ENCODE measurements at places on chromosomes 7 and 10. TPM values are rescaled to one million over a fixed set of nuclear protein-coding genes. Genes with fewer than 3 reads are reported as not detected.

PSTK gene
- 4.8 TPM for total RNA-seq

COBL gene
- 0.66 TPM for total RNA-seq

PRPS1L1 gene
- not detected for total RNA-seq

DNA sequence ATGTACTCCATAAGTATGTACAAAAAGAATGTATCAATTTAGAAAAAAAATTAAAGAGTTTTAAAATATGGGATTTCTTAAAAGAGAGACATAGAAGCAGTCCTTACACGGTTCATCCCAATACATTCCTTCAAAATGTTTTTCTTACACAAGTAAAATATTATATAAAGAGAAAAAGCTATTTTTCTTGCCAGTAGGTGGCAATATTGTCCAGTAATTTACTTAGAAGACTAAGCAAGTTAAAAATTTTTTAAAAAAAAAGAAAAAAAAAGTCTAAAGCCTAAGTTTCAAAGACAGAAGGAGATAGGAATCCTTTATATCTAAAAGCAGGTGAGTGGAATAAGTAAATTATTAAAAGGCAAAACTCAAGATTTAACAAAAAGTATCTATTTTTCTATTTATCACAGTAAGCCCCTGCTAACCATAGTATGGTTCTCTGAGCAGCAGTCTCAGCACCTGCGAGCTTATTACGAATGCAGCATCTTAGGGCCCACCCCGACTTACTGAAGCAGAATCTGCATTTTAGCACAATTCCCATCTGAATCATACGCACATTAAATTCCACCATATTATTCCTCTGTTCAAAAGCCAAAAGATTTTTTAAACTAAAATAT, 240.6 kb downstream of the DGKI start:
- DNase-seq, result peak; percentile 8

DNA sequence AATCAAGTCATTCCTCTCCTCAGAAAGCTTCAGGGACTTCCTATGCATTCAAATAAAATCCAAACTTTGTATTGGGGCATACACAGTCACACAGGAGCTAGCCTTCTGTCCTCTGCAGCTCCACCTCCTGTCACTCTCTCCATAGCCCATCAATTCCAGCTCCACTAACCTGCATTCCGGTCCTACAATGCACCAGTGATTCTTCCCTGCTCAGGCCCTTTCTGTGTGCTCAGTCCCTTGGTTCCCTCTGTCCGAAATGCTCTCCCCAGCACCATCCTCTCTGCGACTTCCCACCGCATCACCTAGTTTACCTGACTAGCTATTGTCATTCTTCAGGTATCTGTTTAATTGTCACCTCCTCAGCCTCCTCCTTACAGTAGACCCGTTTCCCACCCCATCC, 26.4 kb upstream of the YAE1 start:
- DNase-seq, result no peak

DNA sequence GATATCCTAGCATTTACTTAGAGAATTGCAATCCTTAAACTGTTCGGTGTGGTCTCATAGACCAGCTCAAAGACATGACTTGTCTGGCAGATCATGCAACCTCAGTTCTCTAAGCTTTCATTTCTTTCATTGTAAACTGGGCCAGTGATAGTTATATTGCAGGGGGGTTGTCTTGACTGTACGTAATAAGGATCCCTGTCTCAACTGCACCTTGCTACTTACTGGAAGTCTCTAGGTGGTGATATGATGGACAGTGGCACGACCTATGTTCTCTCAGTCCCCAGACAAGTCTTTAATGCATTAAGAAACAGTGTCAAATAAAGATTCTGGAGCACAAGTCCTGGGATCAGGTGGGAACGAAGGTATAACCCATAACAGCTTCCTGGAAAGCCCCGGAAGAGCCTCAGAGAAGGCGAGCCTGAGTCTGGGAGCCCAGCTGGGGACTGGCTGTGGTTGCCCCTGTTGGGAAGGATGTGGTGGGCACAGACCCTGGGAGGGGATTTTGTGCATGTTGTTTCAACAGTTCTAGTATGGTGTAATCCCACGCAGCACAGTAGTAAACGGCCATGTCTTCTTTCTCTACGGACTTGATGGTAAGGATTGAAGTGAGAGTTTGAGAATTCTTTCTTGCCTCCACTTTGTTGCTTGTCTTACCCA, 26.0 kb upstream of the TARP start:
- no peak for DNase-seq

- no peak for DNase-seq
These were observed 370.8 kb downstream of the CDC14C start for GRCh38 chr7:49295146-49295545.

DNA sequence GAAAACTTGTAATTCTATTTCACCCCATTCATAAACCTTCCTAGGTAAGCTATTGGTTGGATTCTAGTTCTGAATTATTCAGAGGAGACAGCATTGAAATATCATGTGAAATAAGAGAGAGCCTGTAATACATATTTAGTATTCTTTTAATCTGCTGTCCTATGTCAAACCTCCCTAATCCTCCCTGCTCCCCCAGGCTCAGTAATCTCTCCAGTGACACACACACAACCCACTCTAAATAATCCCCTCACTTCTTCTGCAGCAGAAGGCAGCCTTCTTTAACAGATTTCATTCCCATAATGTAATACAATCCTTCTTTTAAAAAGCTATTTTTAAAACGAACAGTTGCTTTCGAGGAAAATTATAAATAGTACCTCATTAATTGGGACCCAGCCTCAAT, 639.7 kb upstream of the AUTS2 start:
- DNase-seq, result no peak

DNA sequence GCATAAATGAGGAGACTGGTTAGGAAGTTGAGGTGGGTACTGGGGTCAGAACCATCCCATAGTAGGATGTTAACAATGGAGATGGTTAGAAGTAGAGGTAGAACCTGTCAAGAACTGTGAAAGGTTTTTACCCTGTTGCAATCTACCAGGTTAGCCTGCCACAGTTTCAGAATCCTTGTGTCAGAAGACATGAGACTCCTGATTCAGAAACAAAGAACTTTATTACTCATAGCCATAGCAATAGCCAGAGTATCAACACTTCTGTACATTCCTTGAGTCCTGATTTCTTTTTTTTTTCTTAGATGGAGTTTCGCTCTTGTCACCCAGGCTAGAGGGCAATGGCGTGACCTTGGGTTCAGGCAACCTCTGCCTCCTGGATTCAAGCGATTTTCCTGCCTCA, 200.9 kb downstream of the GRM3 start:
- no peak for DNase-seq

DNA sequence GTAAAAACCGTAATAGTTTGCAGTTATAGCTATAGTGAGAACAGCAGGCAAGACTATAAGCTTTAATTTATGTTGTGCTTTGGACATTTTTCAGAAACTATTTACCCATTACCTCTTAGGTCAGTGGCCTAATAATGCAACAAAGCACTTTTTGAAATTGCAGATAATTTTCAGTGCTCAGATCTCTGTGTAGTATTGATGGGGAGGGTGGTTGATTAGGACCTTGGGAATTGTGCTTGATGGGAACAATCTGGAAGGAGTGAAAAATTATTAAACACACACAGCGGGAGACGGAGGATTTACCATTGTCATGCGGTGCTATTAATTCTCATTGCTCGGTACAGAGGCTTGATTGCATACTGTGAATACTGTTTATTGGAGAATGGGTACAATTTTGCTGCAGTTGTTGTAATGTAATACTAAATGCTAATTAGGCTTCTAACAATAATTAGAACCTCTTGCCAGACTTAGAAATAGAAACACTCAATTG, 304.8 kb downstream of the LRMDA start:
- DNase-seq, result no peak

DNA sequence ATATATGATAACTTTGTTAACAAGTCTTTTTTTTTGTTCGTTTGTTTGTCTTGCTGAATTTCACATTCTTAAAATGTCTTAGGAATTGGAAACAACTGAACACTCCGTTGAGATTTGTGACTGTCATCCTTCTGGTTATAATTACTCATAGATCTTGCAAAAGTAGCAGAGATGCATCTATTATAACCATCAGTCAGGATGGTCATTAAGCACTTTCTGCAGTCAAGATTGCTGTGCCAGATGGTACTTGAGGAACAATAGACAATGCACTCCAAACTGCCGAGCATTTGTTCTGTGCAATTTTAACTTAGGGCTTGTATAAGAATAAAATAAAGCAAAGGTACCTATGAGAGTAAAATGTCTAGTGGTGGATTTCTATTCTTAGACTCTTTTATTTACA, 710.1 kb upstream of the KCND2 start:
- no peak for DNase-seq

All from thymus (tissue), 14 donors.